ENCODE measurements at places on chromosomes 13 and 19.

DNA sequence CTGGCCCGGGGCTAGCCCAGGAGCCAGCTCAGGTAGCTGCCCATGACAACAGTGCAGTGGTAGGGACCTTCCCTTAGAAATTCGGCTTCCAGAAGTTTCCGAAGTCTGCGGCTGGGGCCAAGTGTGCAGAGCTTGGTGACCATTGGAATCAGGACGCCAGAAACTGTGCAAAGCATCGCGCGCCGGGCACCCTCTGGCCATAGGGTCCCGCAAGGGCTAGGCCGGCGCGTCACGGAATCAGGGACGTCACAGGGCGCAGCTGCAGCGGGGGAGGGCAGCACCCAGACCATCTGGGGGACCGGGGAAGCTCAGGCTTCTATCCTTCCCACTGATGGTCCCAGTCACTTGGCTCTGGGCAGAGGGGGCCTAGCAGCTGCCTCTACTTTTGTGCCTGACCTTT is 219.1 kb downstream of the MTUS2 start:
- DNase-seq: no peak

- DNase-seq: no peak
Measured at GRCh38 chr13:75309981-75310580, 171.9 kb downstream of the TBC1D4 start.

- peak; percentile 49 for DNase-seq
Measured at GRCh38 chr19:45935267-45935666, 20.7 kb upstream of the NANOS2 start.

DNA sequence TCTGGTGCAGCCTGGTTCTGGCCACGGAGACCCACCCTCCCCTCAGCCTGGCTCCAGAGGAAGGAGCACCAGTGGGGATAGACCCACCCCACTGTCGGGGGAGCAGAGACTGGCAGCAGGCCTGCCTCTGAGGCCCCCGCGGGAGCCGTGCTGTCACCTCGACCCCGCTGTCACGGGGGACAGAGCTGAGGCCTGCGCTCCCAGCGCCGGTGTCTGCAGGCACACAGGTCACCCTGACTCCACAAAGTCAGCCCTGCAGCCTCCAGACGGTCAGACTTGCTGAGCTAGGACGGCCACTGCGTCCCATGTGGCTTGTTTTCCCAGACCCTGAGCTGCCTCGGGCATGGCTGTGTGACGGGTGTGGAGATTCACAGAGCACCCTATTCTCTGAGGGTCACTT is 32.3 kb downstream of the GNG7 start:
- no peak for DNase-seq

GRCh38 chr13:51625555-51626345 is 41.5 kb downstream of the WDFY2 start:
- no peak for DNase-seq

- no peak for DNase-seq
Measured at GRCh38 chr13:105763851-105764250, 771.6 kb downstream of the EFNB2 start.

DNA sequence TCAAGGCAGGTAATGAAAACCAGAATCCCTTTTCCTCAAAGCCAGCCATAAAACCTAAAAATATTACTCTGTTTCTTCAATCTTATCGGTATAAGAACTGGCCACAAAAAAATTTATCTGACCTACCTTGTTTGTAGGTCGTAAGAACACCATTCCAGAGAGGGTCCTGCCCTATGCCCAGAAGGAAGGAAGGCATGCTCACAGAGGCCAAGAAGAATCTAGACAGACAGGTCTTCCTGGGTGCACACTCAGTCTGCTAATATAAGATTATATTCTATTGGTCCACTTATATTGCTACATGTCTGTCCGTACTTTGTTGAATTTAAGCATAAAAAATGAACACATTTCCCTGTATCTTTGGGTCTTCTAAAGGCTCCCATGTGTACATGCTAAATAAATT is 2136.1 kb upstream of the PCDH20 start:
- DNase-seq: no peak

GRCh38 chr13:34944751-34945150 is 2.7 kb downstream of the NBEA start:
- DNase-seq: peak; percentile 10

GRCh38 chr19:58474997-58475713 is 997 bp upstream of the ZNF446 start:
- no peak for DNase-seq

DNA sequence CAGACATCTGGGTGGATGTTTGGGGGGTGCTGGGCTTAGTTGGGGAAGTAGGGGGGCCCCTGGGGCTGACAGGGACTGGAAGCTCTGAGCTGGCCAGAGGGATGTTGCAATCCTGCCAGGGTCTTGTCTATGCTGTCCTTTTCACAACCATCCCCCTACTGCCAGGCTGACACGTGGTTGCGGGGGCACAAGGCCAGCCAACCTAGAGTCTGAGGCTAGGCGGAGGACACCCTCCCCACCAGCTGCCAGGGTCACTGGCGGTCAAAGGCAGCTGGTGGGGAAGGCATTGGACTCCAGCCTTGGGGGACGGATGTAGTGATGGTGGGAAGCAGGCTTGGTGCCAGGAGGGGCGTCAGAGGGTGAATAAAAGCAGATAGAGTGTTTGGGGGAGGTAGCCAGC is 1.6 kb upstream of the APOC1 start:
- DNase-seq: peak; percentile 61

- DNase-seq: peak; percentile 58
Measured at GRCh38 chr13:27450921-27451471, 632 bp upstream of the MTIF3 start.

GRCh38 chr13:46614582-46614981 is 61.6 kb downstream of the LRCH1 start:
- DNase-seq: no peak

- DNase-seq: no peak
Measured at GRCh38 chr13:85314686-85315085, 484.5 kb downstream of the SLITRK6 start.

- DNase-seq: no peak
Measured at GRCh38 chr19:18468517-18468916, 30.6 kb upstream of the ISYNA1 start.

GRCh38 chr13:40464337-40465014 is 202.0 kb downstream of the FOXO1 start:
- no peak for DNase-seq

GRCh38 chr19:16541526-16542044 is 652 bp downstream of the CHERP start:
- DNase-seq: peak; percentile 65

GRCh38 chr19:29834991-29835846 is 23.4 kb downstream of the CCNE1 start:
- DNase-seq: peak; percentile 26

DNA sequence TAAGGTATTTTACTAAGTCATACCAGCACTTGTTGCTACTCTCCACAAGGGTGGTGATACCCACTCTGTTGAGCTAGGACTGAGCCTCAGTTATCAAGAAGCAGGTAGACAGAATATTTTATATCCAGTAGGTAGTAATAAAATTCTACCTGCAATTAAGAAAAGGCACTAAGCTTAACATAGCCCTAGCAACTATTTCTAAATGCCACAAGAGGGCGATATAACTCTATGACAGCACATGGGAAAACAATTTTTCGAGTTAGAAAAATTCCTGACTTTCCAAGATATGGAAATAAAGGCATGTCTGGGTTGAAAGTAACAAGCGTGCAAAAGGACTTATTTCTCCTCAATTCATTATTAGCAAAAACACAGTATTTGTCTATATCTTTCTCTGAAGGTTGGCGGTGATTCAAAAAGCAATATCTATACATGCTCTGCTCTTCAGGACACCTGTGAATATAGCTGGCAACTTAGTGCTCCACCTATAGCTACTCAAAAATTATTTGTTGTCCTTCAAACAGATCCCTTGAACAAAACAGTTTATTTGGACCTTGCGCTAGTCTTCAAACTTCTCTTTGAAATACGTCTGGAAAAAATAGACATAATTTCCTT is 14.7 kb downstream of the CCDC169 start:
- peak; percentile 64 for DNase-seq

- no peak for DNase-seq
Measured at GRCh38 chr13:99133230-99133629, 67.4 kb upstream of the UBAC2 start.

DNA sequence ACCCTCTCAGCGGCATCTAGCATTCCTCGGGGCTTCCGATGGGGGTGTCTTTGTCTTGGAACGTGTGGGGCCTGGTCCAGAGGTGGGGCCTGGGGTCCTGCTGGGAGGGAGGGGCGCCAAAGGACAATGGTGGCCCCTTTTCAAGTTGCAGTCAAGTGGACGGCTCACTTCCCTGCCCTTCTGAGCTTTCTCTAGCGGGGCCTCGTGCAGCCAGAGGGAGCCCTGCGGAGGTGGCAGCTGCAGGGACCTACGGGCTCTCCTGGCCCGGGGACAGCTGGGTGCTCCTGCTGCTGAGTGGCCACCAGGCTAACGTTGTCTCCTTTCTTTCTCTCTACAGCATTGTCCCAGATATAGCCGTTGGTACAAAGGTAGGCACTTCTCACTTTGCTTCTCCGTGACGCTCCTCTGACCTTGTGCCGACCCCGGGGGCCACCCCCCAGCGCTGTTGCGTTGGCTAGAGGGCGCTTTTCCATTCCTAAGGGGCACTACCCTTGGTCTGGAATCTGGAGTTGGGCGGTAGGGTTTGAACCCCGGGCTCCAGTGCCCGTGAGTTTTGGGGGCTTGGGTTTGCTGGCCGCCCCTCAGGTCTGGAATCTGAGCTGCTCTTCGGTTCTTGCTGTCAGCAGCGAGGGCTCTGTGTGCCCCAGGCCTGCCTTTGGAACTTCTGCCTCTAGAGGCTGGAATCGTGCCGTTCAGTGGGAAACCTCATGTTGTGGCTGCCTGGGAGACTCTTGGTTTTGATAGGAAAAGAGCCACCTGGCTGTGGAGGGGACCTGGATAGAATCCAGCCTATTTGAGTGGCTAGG is 2.0 kb downstream of the PTBP1 start:
- DNase-seq: peak; percentile 25

- no peak for DNase-seq
Measured at GRCh38 chr19:2428756-2429711, 1.6 kb upstream of the TIMM13 start.

DNA sequence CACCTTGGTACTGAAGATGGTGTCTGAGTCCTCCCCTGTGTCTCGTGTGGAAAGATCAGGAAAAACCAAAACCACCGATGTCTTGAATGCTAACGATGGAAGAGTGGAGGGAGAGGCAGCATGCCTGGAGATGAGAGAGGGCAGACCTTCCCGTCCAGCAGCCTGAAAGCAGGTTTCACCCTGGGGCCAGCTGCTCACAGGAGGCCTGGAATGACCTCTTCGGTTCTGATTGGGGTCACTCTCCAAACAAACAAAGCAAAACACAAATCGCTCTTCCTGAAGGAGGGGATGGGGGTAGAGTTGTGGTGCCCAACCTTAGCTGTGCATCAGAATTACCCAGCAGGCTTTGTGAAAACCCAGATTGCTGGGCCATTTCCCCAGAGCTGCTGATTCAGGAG is 142.3 kb upstream of the SOX1 start:
- DNase-seq: no peak

DNA sequence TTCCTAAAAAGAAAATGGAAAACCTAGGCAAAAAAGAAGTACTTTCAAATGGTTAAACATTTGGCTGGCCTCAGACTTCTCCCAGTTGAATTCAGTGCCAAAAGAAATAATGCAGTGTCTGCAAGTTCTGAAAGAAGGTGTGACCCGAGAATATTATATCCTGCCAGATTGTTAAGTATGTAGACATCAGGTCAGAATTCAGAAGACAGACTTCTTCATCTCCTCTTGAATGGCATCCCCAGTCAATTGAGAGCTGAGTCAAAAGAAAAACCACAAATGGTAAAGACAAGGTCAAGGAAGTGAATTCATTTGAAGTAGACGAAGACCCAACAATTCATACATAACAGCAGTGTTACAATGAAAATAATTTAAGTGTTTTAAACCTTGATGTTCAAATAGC is 194.5 kb downstream of the NBEA start:
- DNase-seq: no peak

DNA sequence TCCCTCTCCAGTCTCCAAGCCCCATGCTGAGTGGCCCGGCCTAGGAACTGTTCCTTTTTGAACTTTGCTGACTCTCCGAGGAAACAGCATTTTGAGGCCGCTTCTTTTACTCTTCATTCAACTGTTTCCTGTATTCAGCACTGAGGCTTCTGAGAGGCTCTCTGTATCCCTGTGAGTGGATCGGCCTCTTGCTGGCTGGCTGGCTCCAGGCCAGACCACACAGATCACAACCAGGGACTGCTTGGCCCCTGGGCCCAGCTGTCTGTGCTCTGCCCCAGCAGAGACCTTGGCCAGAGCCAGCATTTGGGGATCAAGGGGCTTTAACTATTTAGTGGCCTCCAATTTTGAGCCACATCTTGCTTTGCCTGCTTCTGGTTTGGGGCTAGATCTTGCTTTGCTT is 75.6 kb upstream of the KL start:
- DNase-seq: peak; percentile 29

DNA sequence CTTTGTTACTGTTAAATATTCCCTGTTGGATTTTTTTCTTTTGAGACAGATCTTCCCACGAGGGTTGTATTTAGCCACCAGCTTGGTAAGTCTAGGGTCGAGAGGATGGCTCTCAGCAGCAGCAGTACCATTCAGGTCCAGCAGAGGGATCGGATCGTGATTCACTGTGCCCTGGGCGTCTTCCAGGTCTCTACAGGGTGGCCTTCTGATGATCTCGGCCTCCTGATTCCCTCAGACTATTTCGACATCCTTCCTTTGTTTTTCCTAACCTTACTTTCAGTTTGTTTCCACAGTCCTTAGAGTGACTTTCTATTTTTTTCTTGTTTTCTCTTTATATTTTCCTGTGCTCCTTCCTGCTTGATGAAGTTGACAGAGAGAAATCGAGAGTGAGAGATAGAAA is 1436.9 kb downstream of the UQCRFS1 start:
- DNase-seq: peak; percentile 4

- no peak for DNase-seq
Measured at GRCh38 chr19:35408284-35409171, 37.7 kb downstream of the GPR42 start.

GRCh38 chr13:47237571-47237970 is 340.7 kb upstream of the HTR2A start:
- DNase-seq: no peak

DNA sequence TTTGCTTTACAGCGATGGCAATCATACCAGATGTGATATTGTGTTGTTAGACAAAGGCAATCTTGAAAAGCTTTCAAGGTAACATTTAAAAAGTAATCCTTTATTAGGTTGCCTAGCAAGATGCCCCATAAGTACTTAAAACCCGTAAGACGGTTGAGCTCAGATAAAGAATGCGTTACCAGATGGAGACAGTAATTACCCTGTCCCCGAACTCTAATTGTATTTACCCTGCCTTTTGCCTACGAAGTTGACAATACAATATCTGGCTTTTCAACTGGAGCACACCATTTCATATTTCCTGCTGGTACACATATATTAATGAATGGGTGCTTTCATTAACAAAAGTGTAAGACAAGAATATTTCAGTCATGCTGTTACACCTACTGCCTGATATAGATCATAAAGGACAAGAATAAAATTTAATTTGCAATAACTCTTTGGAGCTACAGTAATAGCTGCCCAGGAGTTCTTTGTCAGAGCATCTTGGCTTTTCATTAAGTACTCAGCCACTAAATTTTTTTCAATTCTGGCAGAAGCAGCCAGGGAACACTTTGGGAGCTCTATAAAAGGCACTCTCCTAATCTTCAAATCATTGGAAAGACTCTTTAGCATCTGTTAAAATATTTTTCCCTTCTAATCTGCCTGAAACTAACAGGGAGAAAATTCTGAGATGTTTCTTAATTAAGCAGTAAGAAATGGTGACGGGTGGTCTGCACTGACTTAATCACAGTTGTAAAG is 63.8 kb downstream of the DCT start:
- no peak for DNase-seq

Data from OCI-M1 (cell line).